Foreskin melanocyte (primary cell): ENCODE measurements at places on chromosomes 2 and 18.

- DNase-seq: no peak
These were observed 260.4 kb upstream of the DSEL start for GRCh38 chr18:67776929-67777328.

GRCh38 chr2:7915302-7916091 lies 766.4 kb upstream of the ID2 start:
- no peak for DNase-seq

- DNase-seq: no peak
These were observed 2.6 kb upstream of the WDFY1 start for GRCh38 chr2:223947711-223948205.

DNA sequence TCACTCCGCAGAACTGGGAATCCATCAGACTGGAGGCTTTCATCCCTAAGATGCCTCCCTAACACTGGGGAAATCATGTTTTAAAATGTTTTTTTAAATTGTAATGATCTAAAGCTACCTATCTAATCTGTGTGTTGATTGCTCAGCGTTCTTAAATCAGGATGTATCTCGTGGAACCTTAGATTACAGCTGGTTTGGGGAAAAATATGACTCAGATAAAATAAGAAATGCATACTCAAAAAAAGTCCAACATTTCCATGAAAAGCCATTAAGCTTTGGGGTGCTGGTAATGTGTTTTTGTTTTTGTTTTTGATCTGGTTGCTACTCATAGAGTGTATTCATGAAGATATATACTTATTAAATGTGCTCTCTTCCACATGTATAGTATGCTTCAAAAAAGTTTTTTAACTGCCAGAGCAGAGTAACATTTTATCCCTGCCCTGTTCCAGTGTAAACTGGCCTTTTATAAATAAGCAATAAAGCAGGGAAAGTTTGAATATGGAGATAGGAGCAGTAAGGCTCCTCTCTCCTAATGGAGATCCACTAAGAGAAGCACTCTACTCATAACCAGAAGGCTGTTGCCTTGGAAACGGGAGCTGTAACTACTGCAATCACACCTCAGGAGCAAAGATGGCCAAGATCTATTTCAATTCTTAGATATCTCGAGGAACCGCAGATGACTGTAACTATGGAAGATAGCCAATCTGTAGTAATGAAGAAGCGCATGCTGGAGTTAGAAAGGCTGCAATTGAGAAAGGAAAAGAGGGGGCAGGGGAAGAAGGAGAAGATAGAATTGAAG lies 41.6 kb downstream of the ANKRD44 start:
- DNase-seq: no peak

DNA sequence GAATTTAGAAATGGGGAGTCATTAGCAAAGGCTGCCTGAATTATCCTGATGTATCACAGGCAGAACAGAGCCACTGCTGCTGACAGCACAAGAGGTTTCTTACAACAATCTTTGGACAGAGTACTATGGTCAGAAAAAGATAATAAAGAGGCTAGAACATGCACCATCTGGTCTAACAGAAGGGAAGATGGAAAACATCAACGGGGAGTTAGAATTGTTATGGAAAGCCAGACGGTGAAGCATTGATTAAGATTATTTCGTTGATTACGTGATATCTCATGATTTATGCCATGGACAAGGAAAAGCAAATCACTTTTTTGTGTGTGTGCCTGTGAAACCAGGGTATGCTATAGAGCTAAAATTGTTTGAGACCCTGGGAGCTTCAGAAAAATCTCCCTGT lies 409.4 kb upstream of the ETAA1 start:
- DNase-seq: no peak

- no peak for DNase-seq
These were observed 265.8 kb downstream of the TNS1 start for GRCh38 chr2:217736776-217737550.
